ENCODE measurements at places on chromosomes 16 and 17.

- DNase-seq = no peak
These were observed 824 bp upstream of the PSME3 start for GRCh38 chr17:42832213-42832933.

GRCh38 chr16:19291475-19291874, 5.9 kb downstream of the CLEC19A start:
- no peak for DNase-seq

GRCh38 chr16:78574571-78574970, 475.1 kb downstream of the WWOX start:
- DNase-seq = no peak

DNA sequence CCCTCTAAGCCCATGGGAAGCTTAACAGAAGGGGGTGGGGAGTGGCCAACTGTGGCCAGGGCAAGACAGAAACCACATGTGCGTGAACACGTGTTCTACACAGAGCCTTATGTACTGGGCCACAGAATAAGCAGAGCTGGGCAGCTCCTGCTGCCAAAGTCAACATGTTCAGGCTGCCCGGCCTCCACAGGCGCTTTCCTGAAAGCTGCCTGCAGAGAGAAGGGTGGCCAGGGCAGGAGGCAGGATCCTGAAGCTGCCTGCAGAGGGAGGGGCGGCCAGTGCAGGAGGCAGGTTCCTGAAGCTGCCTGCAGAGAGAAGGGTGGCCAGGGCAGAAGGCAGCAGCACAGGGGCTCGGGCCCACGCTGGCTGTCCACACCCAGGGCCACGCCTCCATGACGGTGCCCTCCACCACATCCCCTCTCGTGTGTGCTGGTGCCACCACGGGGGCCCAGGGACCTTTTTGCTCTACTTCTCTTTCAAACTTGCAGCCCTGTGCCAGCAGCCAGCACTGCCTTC, 79.5 kb downstream of the ANKRD11 start:
- peak; percentile 61 for DNase-seq

DNA sequence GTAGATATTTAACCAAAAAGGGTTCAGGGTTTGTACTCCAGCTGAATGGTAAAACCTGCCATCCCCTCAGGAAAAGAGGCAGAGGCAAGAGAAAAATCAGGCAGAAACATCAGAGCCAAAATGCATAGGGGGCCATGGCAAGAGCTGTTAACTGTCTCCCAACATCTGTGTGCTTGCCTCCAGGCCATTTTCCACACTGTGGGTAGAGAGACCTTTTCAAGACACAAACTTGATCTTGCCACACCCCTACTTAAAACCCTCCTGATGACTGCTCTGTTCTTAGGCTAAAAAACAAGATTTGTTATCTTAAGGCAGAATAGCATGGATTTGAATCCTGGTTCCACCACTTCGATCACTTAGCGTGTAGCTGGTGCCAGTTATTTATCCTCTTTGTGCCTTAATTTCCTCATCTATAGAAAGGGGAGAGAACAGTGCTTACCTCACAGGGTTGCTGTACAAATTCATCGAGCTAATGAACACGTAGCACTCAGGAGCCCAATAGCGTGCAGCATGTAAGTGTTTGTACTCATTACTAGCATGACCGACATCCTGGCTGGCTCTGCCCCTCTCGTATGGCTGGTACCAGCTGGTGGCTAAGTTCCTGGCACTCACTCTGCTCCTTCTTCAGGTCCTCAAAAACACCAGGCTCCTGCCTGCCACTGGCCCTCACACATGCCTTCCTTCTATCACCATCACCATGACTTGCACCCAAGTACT, 25.8 kb downstream of the STAT3 start:
- DNase-seq = no peak

GRCh38 chr16:14545346-14545884, 84.6 kb downstream of the PARN start:
- DNase-seq = peak; percentile 39

GRCh38 chr16:28321700-28322411, 29.5 kb downstream of the SBK1 start:
- DNase-seq = no peak

GRCh38 chr17:80349751-80350150, 65.2 kb upstream of the ENDOV start:
- no peak for DNase-seq

- peak; percentile 72 for DNase-seq
These were observed 5.8 kb downstream of the NUP88 start for GRCh38 chr17:5413682-5414081.

GRCh38 chr17:1206026-1206777, 26.4 kb upstream of the ABR start:
- DNase-seq = no peak

DNA sequence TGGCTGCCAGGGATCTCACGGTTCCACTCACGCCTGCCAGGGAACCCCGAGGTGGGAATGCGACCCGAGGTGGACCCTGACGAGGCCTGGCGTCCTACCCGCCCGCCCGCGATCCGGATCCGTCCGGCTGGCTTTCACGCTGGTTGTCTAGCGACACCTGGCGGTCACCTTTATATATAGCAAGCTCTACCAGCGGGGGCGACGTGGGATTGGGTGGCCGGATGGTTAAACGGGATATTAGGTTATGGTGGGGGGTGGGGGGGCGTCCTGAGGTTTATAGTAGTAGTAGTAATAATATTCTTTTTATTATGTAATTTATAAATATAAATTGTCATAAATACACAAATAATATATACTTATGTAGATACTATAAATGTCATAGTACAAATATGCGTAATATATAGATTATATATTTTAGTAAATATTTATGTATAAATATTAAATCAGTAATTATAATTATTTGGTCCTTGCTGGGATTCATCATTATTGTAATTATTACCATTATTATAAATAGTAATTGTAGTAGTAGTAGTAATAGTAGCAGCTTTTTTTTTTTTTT, 136.9 kb downstream of the KCNJ12 start:
- DNase-seq = no peak

- DNase-seq = no peak
These were observed at the start of gene DYNC1LI2 for GRCh38 chr16:66751303-66751991. Gene DYNC1LI2, minus strand, starts transcription at chr16:66751609. Its CDS starts 18 bp downstream, at chr16:66751591.

GRCh38 chr16:73220836-73221235, 172.9 kb upstream of the ZFHX3 start:
- no peak for DNase-seq

- DNase-seq = no peak
These were observed 190.1 kb downstream of the CCDC182 start for GRCh38 chr17:57554826-57555635.

DNA sequence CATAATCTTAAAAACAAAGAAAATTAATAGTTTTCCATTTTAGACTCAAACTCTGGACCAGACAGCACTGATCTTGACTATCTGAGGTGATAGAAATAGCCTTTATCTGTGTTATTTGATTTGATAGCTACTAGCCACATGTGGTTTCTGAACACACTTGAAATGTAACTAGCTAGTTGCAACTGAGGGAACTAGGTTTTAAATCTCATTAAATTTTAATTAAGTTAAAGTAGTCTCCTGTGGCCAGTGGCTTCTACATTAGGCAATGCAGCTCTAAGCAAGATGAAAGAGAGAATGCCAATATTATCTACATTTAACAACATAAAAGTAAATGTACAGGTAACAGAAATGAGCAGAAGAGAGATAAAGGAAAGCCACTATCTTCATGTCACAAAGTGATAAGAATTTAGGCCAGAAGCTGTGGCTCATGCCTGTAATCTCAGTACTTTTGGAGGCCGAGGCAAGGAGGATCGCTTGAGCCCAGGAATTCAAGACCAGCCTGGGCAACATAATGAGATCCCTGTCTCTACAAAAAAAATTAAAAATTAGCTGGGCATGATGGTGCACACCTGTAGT, 11.2 kb upstream of the SPN start:
- DNase-seq = no peak

Measured in kidney epithelial cell (primary cell).